ENCODE measurements at places on chromosomes 12 and 14. TPM values are rescaled to one million over a fixed set of nuclear protein-coding genes. Genes with fewer than 3 reads are reported as not detected.

The PIP4K2C gene
- total RNA-seq: 32.4 TPM

The RFLNA gene
- total RNA-seq: not detected

The CLEC12A gene
- 0.22 TPM for total RNA-seq

The SLC6A13 gene
- 0.75 TPM for total RNA-seq

The KRT81 gene
- total RNA-seq: not detected

The CIDEB gene
- 22.3 TPM for total RNA-seq

The GPR137C gene
- not detected for total RNA-seq

The TESPA1 gene
- total RNA-seq: 269 TPM

The MYH7 gene
- not detected for total RNA-seq

- no peak for DNase-seq
Measured at GRCh38 chr14:96889091-96889490, 91.9 kb downstream of the VRK1 start.

DNA sequence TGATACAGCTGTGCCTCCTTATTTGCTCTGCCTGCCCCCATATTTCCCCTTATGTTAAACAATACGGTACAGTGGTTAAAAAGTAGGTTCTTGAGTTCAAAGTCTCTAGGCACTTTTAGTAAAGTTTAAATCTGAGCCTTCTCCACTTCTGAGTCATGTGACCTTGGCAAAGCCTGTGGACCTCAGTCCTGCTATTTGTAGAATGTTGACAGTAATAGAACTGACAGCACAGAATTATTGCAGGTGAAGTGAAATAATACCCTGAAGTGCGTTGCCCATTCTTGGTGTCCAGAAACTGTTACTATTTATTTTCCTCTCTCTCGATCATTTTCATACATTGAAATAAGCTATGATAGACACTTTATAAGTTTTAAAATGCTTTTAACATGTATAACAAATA, 499.7 kb downstream of the EGLN3 start:
- no peak for DNase-seq

GRCh38 chr12:89333564-89334252, 18.6 kb downstream of the DUSP6 start:
- no peak for DNase-seq

GRCh38 chr14:45039390-45039789, 44.5 kb upstream of the PRPF39 start:
- DNase-seq: no peak

- DNase-seq: no peak
Measured at GRCh38 chr12:53217931-53218307, 10.9 kb upstream of the ITGB7 start.

- no peak for DNase-seq
Measured at GRCh38 chr12:27639265-27639664, 57.0 kb upstream of the REP15 start.

DNA sequence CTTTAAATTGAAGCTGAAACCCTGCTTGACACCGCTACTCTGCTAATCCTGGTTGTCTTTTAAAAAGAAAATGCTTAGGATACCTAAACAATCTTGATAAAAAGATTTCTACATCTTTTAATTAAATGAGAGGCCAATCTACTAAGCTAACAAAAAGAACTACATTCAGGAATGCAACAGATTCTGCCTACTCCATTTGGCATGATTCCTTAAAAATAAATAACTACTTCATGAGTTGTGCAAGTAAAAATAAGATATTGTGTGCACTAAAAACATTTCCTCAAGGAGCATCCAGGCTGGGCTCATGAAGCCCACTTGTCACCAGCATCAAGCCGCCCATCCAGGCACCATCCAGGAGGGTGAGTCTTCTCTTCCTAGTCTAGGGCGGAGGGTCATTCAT, 197.5 kb downstream of the PAX9 start:
- no peak for DNase-seq

DNA sequence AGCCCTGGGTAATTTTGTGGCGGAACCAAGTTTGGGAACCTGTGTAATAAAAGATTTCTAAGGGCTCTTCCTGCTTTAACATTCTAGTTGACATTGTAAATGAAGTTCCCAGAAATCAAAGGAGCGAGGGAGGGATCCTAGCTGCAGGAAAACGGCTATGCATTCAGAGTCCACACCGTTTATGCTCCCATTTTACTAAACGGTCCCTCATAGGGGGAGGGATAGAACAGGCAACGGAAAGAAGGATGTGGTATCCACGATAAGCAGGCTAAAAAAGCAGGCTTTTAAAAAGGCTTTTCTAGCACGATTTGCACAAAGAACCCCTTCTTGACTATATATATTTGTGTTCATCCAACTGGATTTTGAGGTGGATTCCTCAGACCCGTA, 559 bp downstream of the SYNJ2BP start:
- no peak for DNase-seq

DNA sequence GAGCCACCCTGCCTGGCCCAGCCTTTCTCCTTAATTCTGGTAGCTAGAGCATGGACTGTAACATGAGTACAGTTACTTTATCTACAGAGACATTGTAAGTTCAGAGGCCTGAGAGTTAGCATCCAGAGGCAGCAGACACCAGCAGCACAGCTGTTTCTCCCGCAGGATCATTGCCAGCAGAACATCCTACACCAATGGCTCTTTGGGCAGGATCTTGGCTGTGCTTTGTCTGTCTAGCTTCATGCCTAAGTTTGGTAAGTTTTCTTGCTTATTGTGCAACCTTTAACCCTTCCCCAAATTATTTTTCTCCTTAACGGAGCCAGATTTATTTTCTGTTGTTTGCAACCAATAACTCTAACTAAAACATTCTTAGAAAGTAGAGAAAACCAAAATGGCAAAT, 21.6 kb downstream of the C12orf71 start:
- no peak for DNase-seq

DNA sequence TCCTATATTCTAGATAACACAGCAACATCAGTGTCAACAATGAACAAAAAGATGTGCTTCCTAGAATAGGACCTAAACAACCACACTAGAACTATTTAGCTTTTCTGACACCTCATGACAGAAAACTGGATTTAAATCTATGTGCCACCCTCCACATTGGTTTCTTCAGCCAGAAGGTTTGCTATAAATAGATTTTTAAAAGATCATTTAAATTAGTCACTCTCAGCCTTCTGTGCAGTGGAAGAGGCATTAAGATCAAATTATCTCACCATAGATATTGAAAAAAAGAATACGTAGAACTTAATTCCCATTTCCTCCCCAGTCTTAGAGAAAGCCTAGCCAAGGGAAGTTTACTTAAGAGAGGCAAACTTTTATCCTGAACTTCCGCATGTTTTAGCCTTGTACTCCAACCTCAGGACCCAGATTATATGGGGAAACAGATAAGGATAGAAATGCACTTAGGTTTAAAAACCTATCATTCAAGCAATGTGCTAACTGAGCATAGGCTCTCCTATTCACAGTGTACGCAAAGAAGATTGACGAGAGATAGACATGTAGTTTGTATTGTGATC, 59.6 kb downstream of the NELL2 start:
- DNase-seq: no peak

DNA sequence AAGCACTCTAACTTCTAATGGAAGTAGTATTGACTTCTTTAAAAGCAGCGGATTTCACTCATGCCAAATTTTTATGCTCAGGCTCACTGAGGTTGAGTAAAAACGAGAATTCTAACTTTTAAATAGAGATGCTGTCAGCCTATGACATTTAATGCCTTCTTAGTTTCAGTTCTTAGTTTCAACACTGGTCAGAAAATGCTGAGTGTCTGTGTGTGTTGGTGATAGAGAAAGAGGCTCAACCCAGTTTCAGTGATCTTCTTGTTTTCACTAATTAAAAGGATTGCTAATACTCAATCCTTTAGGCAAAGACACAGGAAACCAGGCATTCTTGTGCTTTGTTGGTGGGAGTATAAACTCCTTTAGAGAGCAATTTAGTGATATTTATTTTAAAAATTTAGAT, 31.0 kb downstream of the PEBP1 start:
- no peak for DNase-seq

Measured in CD4-positive, alpha-beta memory T cell (primary cell).